NCI-H1105 treated with DMSO at 0.1 percent for 48 hours (cell line): ENCODE measurements at places on chromosomes 2 and 18.
A peak's percentile ranks its signal among the peaks of the same experiment; 100 is the strongest.

- DNase-seq, result no peak
These were observed 36.0 kb upstream of the PDIA6 start for GRCh38 chr2:10848541-10848940.

DNA sequence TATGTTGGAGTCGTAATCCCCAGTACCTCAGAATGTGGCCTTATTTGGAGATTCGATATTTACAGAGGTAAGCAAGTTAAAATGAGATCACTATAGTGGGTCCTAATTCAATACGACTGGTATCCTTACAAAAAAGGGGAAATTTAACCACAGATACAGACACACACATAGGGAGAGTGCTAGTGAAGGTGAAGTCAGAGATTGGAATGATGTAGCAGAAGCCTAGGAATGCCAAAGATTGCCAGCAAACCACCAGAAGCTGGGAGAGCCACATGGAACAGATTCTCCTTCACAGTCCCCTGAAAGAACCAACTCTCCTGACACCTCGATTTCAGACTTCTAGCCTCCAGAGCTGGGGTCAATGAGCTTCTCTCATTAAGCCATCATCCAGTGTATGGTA, 17.7 kb upstream of the ACTR3 start:
- DNase-seq, result no peak

DNA sequence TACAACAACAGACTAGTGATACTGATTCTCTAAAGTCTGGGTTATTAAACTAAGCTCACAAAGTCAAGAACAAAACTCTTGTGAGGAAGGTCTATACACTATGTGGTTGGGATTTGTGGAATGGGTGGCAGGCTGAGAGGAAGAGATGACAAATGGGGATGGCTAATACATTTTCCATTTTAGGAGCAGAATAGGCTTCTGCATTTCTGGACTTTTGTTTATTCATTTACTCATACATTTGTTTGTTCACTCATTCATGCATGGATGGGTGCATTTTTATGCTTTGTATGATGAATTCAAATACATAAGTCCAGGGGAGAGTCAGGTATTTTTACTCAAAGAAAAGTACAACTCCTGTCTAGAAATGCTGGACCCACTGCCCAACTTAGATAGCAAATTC, 637.4 kb upstream of the CDH2 start:
- DNase-seq, result no peak

GRCh38 chr2:190961918-190962487, 52.0 kb downstream of the STAT1 start:
- DNase-seq, result no peak

DNA sequence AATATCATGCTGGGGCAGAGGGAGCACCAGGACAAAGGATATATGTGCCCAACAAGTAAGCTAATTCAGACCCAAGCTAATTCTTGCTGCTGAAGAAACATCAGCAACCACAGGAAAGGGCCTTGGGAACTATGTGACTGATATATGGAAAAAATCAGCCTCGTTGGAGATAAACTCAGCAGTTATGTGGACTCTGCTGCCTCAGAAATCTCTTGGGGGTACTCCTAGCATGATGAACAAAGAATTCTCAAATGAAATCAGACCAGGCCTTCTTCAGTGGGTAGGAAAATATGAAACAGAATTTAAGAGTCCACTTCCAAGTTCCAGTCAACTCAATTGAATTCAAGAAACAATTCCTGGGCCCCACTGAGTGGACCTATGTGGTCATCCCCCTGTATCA, 367.9 kb downstream of the TNS1 start:
- DNase-seq, result no peak

DNA sequence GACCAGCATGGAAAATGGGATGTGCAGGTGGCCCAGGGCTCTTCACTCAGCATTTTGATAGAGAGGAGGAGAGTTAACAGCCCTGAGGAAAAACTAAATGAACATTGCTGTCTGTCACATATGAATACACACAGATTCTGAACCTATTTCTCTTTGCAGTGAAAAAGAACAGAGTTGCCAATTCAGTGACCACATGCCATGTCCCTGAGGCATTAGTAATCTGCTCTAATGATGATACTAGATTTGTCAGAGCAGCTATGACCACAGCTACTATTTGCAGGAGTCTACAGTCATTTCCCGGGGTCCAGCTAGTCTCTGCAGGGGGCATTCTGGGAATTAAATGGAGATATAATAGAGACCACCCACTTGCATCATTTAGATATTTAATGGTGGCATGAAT, 267.6 kb downstream of the TMX3 start:
- DNase-seq, result no peak

- DNase-seq, result no peak
These were observed 499.7 kb upstream of the KLHL29 start for GRCh38 chr2:22885245-22885644.

GRCh38 chr2:241703032-241703604, 1.3 kb downstream of the ING5 start:
- peak; percentile 1 for DNase-seq

DNA sequence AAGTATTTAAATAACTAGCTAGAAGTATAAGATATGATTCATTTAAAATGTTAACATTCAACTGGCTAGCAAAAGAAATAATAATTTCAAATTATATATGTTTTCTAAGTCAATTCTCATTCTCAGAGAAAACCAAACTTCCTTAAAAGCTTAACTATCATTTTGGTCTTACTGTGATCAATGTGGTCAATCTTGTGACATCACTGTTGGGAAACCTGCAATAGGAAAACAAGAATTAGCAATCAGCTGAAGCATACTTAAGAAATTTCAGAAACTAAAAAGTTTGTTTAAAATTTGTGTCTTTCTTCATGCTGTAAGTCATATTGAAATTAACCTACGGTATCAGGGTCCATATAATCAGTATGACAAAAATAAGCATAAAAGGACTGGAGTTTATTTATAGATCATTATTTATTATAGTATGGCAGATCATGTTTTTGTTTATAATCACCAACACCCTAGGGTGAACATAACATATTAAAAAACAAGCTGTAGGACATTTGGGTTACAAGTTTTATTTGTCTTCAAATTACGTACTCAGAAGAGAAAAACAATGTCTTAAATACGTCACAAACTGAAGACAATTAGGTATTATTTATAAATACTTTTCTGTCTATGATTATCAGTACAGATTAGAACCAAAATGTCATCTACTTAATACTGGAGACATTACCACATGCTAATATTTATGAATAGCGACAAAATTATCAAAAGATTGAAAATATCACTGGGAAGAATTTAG, 60.5 kb downstream of the BAZ2B start:
- no peak for DNase-seq

- DNase-seq, result no peak
These were observed 63.4 kb downstream of the ZNF516 start for GRCh38 chr18:76431437-76432273.

DNA sequence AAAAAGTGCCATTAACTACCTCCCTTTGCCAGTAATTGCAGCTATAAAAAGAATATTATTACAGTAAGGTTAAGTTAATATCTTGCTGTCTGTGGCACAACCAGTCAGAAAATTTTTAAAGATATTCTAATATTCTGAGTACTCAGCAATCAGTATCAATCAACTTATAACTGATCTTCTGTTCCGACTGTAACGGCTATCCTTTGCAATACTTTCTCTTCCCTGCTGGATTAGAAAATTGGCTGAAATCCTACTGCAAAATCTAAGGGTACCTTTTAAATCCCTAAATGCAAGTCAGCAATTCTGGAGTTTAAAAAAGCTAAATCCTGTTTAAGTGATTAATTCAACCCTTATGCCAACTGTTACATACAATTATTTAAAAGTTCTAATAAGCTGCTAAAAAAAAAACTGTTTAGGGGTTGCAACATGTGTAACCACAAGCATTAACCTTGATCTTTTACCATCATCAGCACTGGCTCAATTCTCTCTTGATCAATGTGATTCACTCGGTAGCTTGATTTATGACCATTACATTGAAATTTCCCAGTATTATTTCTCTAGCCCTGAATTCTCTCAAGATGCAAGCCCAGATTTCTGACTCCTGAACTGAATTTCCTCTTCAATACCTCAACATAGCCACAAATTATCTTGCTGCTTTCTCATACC, 20.5 kb downstream of the GAREM1 start:
- no peak for DNase-seq

GRCh38 chr18:9743200-9744016, 35.3 kb downstream of the RAB31 start:
- DNase-seq, result no peak

DNA sequence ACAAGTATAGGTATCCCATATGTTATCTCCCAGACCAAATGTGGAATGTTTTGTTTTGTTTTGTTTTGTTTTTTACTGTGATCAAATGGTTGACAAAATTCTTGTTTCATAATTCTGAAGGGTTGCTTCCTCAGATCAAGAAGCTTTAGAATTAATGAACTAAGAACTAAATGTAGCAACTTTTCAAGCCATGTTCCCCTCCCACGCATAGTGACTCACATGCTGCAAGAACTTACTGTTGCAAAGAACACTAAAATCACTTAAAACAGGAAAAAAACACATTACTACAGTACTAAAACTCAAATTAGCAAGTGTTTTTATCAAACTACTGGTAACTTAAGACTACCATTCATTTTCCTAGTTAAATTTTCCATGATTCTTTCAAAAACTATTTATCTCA, 30.6 kb downstream of the HNRNPLL start:
- no peak for DNase-seq

DNA sequence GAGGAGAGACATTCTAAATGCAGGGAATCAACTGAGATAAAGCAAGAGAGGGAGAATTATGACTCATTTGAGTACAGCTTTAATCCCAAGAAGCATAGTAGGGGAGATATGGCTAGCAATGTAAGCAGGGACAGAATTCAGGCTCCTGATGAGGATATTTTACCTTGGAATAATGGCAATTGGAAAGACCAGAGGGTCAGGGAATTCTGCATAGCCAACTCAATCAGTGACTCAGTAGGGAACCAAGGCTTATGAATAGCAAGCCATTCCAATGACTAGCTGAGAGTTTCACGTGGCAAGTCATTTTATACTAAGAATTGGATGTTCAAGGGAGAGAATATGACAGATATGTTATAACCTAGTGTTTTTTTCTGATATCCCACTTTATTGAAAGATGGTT, 563.8 kb upstream of the NETO1 start:
- no peak for DNase-seq

DNA sequence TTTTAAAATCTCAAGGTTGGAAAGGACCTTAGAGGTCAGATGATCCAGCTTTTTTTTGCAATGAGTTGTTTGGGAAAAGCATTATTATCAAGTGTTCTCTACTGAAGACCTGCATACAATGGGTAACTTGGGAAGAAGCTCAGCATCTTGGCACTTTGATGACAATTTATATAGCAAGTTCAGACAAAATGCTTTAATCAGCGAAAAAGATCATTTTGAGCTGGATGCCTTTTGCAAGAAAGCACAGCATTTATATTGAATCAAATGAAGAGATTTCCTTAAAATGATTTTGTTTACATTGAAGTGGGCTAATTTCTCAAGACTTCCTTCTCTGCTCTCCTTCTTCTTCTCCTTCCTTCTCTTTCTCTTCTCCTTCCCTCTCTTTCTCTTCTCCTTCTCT, 796.4 kb upstream of the CDH2 start:
- no peak for DNase-seq

GRCh38 chr2:126895336-126895735, 3.4 kb upstream of the TEX51 start:
- DNase-seq, result no peak

DNA sequence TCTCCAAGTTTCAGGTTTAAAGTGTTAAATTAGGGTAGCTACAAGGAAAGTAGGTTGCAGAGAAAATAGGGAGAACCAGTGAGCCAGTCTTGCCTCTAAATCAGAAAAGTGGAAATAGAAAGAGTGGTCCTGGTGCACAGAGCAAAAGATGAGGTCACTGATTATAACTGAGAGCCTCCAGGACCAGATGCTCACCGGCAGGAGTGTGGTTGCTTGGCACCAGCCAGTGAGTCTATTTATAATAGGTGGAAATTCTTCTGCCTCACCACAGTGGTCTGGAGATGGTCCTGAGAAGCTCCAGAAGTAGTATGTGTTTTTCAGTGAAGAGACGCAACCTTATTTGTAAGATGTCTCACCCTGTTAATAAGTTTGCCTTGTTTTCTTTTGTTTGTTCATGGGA, 373.9 kb upstream of the KCNJ3 start:
- DNase-seq, result no peak

DNA sequence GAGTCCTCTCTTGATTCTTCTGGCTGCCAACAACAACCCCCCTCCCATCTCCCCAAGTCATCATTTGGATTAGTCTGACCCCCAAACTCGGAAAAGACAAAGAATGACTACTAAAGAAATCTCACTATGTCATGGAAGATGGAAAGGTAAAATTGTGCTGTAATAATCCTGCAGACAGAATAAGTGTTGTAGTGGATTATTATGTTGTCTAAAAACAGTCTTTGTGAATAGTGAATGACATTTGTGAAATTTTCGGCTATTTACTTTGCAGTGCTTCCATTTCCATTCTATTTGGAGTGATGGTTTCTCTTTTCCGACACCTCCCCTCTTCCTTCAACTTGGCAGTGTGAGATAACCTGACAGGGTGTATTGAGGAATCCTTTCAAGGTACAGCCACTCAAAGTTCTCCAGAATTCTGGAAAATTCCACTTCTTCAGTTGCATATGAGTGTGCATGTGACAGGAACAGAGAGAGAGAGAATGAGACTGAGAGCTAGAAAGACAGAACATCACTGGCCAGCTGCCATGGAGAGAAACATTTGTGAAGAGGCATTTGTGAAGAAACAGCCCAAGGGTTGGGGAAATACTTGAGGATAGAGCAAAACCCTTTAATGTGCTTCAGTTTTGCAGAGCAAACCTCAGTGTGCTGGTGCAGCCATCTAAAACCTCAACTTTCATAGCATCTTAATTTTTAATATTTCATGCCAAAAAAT, 141.9 kb upstream of the DLX2 start:
- no peak for DNase-seq

GRCh38 chr2:48427552-48427951, 102.4 kb upstream of the STON1 start:
- DNase-seq, result no peak

- no peak for DNase-seq
These were observed 244.9 kb upstream of the PXDN start for GRCh38 chr2:1989216-1989615.

DNA sequence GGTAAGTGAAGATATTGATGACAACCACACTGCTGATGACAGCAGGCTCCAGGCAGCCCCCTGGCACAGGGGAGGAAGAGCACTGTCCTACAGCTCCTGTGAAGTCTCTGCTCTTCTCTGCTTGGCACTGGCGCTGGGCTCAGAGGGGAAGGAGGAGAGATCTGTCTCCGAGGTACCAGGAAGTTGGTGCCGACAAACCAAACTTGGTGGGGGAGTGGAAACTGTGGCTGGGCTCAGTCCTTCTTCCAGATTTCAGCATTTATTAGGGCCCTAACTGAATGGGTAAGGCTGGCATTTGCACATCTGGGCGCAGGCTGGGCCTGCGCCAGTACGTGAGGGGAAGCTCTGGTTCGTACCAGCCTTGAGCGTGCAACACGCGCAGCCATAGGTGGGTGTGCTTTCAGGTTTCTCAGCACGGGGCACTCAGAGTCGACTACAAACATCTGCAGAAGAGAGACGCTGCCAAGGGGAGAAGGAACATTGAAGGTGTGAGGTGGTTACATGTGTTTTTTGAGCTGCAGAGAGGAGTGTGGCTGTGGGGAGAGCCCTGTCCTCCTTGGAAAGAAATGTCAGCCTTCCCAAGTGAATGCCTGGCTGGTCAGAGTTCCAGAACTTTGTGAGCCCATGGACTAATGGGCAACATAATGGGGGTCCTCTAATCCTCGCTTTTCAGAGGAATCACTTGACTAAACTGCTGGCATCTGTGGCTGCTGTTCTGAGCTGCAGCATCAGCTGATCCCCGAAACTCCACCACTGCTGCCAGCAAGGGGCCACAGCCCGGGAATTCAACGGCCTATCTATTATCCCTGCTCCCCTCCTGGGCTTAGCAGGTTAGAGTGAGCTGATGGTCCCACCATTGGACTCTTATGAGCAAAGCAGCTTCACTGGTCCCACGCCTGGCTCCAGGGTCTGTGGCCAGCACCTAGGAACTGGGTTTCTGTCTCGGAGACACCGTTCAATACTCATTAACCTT, 55.2 kb upstream of the SEMA4C start:
- DNase-seq, result no peak
